ENCODE measurements at places on chromosomes 2 and 18.

GRCh38 chr2:50125246-50125645, 906.7 kb downstream of the NRXN1 start:
- no peak for DNase-seq

DNA sequence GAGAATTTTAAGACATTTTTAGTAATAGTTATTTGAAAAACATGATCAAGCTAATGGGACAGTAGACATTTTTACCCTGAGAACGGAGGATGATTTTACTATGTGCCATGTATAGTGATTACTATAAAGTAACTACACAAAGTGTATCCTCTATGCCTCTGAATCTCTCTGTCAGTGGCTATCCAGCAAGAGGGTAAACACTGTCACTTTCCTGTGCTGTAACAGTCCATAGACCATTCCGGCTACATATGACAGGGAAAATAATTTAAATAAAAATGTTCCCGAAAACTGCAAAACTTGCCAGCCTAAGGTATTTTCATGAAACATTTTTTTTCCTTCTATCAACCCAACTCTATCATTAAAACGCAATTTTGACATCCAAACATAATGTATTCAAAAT, 1632.2 kb upstream of the ACVR2A start:
- no peak for DNase-seq

GRCh38 chr2:240873805-240874714, 5.4 kb downstream of the AGXT start:
- peak; percentile 90 for DNase-seq

- no peak for DNase-seq
Measured at GRCh38 chr18:78643004-78643403, 336.6 kb upstream of the SALL3 start.

DNA sequence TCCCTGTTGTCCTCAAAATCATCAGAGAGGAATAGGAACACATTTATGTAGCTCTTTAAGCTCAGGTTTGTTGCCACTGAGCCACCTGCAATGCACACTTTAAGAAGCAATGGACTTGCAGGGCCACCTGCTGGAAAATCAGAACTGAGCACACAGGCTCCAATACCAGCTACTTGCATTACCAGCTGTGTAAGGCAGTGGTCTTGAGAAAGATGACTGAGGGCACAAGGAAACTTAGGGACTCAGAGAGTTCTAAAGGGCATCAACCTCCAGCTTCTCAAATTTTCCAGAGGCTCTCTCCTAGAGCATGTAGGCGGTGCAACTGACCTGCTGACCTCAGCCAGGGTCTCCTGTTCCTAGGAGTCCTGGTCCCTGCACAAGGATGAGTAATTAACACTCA, 2.5 kb upstream of the CNDP2 start:
- no peak for DNase-seq

GRCh38 chr2:234241656-234242458, 191.4 kb downstream of the SPP2 start:
- no peak for DNase-seq

DNA sequence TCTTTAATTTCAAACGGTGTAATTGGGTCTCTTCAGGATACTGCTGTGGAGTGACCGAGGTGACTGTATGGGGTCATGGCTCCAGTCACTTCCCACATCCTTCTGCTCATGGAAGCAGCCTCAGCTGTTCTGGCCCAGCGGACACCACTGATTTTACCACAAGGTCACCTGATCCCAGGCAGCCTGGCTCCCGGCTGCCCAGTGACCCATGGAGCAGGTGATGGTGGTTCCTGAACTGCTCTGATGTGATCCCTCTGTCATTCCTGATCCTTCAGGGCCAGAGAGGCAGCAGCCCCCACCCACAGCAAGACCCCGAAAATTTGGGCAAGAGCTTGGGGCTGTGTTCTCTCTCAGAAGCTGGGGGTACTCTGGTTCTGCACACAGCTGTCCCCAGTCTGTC, 35.5 kb upstream of the HS6ST1 start:
- no peak for DNase-seq

DNA sequence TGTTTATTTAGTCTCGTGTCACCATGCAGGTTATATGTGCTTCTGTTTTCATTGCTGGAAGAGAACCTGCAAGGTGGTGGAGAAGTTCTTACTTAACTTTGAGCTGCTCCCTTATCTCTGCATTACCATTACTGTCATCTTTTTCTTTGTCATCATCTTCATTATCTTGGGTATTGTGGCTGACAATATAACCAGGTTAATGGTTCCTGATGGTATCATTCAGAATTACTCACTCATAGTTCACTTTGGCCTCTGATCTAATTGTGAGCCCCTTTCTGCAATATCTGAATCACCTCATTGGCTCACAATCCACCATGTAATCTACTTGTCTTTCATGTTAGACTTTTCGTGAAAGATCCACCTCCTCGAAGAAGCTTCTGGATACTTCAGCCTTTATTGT, 5.0 kb downstream of the CD28 start:
- DNase-seq: no peak
